ENCODE measurements at places on chromosomes 4 and X.

DNA sequence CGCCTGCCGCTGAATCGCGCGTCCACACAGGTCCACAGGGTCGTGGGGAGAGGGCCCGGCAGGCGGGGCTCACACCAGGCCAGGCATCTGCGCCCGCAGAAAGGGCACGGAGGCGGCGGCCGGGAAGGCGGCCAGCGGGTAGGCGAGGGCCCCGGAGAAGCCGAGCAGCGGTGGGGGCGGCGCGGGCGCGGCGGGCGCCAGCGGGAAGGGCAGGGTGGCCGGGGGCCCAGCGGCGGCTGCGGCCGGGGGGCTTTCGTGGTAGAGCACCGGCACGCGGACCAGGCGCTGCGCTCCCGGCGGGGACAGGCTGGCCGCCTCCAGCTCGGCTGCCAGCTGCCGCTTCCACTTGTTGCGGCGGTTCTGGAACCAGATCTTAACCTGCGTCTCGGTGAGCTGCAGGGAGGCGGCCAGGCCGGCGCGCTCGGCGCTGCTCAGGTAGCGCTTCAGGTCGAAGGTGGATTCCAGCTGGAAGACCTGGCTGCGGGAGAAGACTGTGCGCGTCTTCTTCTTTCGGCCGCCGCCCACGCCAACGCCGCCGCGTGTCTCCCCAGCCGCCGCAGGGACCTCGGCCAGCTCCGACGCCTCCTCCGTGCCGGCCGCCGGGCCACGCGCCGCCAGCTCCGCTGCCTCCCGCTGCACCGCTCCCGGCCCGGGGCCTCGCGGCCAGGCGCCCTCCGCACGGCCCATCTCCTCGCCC lies 3.9 kb downstream of the HMX1 start:
- no peak for DNase-seq

- no peak for DNase-seq
Observed at GRCh38 chr4:1519787-1520661, 113.8 kb upstream of the NKX1-1 start.

DNA sequence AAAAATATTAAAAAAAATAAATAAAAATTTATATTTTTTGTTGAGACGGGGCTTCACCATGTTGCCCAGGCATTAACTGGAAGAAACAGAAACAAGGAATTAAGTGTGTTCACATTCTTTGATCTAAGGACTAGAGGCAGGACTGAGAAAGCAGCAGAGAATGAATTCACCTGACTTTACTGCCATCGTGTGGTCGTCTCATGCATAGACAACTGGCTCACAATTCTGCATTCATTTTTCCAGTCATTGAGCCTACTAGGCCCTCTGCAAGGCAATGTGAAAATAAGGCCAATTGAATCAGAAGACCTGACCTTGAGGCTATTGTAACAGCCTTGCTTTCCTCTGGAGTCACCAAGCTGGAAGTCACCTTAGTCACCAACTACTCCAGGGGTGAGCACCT lies 37.4 kb downstream of the LHFPL1 start:
- DNase-seq: no peak

DNA sequence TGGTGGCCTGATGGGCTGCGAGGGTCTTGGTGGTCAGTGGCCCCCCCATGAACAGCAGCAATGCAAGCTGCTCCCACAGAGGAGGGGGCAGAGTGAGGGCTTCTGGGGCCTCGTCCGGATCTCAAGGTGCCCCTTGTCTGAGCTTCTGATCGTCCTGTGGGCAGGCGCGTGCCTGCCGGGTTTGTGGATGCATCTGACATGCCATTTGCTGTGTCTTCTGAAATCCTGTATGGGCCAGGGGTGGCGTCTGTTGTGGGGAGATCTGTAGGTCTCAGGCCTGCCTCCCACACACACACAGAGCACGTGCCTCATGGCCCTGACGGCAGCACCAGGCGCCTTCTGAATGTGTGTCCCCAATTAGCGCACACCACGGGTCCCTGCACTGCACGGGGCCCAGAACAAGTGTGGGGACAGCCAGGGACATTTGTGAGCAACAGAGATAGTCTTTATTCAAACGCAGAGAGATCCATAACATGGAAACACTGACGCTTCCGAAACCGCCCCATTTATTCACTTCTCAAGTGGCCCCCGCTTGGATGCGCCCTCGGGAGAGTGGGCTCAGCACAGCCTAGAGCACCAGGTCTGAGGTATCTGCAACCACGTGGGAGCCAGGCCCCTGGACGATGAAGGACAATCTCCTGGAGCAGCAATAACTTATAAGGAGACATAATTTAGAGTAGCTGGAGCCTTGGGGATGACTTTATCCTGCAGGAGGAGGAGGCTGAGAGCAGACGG lies 5.7 kb downstream of the SPON2 start:
- DNase-seq: no peak

- no peak for DNase-seq
Observed at GRCh38 chrX:20060961-20061748, 55.6 kb downstream of the MAP7D2 start.

GRCh38 chr4:6549445-6549844 lies 25.5 kb upstream of the MAN2B2 start:
- DNase-seq: no peak

GRCh38 chr4:113407409-113407808 lies 354.1 kb downstream of the CAMK2D start:
- no peak for DNase-seq

DNA sequence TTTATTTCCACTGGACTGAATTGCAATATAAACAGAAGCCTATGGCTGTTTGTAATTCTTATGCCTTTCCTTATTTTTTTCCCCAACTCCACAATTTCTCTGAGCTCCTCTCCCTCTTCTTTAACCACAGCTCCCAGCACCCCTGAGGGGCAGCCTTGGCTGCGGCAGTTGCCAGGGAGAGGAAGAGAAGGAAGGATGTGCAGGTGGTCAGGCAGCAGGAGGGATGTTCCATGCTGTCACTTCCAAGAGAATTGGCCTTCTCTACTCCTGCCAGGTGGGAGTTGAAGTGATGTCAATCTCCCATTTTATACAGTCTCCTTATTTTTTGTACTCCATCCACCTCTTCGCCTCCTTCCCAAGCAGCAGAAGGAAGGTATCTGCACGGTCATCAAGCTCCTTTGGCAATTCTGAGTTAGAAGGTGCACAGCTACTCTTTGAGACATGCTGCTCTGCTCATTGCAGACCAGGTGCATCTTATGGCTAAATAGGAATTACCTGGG lies 343.3 kb upstream of the RPS6KA3 start:
- no peak for DNase-seq

DNA sequence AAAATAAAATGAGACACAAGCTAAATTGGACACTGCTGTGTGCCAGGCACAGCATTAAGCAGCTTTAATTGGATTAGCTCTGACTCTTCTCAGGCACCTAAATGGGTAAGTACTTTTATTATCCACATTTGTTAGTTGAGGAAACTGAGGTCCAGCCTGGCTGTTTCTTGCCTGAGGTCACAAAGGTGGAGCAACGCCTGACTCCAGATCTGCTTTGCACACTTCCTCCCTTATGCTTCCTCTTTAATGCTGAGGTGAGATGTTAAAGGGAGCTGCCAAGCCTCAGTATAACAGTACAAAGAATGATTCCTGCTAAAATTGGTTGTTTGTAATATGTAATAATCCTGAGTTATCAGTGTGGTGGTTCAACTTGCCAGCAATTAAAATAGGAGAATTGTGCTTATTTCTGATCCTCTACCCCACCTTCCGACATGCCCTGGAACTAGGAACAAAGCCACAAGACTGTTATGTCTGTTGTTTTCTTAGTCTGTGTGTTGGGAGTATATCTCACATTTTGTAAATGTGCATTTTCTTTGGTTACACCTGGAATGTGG lies 74.4 kb downstream of the AFF1 start:
- no peak for DNase-seq

DNA sequence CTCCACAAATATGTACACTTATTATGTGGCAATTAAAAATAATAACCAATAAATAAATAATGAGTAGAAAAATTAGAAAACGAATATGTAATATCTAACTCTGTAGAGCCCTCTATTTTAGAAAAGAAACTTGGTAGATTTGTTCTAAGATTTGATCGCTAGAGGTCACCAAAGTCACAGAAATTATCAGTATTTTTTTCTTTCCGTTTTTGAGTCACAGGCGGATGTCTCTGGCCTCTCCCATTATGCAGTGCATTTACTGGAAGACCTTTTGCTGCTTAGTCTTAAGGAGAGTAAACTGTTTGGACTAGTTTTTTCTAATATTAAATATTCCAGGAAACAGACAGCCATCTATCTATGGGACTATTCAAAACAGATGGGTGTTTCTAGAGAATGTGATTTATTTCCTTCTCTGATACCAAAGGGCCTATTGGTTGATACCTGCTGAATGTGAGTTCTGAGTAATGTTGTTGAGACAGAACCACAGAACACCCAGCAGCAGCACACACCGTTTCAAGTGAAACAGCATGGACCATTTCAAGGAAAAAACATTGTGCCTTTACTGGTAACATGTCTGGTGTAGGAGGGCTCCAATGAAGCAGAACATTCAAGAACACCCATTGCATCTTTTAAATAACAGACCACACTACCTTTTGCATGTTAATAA lies 34.0 kb upstream of the GYPA start:
- no peak for DNase-seq

GRCh38 chr4:139986106-139986505 lies 167.9 kb downstream of the MAML3 start:
- no peak for DNase-seq

GRCh38 chrX:39504850-39505259 lies 592.9 kb downstream of the BCOR start:
- DNase-seq: no peak

DNA sequence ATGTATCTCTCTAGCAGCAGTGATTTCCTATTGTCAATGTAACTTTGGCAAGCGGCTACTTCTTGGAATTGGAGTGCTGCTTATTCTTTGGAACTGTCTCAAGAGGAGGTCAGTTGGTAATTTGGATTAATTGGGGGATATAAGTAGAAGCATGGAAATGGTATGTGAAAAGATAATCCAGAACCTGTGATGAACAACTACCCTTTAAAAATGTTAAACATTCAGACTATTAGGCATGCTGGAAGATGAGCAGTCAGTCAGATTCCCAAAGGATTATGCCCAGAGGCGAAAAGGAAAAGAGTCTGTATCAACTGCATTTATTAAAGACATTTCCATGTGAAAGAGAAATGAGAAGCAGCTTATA lies 62.5 kb downstream of the SEC24D start:
- DNase-seq: no peak

- DNase-seq: no peak
Observed at GRCh38 chr4:25753239-25753638, 97.6 kb downstream of the SLC34A2 start.

DNA sequence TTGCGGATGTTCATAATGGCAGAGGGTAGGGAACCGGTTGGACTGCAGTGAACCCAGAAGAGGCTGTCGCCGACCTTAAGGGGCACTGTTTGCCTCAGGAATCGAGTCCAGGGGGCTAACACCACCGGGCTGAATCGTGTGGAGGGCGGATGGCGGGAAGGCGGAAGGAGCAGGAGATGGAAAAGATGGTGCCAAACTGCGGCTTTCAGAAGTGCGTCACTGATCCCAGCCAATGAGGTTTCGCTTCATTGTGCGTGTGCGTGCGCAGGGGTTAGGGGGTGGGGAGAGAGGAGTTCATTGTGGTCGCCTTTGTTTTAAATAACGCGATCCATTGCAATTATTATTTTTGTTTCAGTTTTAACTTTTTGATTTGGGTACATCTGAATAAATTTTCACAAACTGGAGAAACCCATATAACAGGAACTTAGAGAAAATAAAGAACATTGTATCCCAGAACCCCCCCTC lies at the start of gene NAA11:
NAA11 (minus strand) TSS at position 198 of the 465 bp plus-strand sequence; CDS start at position 14, 184 bp downstream.
- DNase-seq: no peak

GRCh38 chr4:128930051-128930450 lies 120.6 kb downstream of the JADE1 start:
- no peak for DNase-seq

DNA sequence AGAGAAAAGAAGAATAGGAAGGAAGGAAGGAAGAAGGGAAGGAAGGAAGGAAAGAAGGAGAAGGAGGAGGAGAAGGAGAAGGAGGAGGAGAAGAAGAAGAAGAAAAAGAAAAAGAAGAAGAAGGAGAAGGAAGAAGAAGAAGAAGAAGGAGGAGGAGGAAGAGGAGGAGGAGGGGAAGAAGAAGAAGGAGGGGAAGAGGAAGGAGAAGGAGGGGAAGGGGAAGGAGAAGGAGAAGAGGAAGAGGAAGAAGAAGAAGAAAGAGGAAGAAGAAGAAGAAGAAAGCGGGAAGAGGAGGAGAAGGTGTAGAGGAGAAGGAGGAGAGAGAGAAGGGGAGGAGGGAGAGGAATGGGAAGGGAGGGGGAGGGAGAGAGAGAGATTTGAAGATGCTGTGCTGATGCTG lies 22.6 kb downstream of the CCKAR start:
- no peak for DNase-seq

DNA sequence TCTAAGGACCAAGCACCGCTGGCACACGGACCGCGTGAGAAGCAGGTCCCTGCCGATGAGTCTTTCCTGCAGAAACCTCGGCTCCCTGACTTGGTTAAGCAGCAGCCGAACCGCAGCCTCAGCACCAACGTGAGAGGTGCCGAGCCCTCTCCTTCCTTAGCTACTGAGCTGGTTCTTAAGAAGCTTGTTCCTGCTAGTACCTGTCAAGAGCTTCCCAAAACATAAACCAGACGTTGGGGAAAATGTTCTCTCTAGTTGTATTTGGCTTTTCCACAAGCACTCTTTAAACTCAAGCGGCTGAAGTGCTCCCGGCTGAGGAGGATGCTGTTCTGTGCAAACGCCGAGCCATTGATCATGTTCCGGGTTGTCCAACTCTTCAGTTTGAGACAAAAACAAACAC lies 29.3 kb upstream of the TLR3 start:
- DNase-seq: no peak

GRCh38 chr4:183747380-183747779 lies 88.3 kb downstream of the TRAPPC11 start:
- DNase-seq: no peak

DNA sequence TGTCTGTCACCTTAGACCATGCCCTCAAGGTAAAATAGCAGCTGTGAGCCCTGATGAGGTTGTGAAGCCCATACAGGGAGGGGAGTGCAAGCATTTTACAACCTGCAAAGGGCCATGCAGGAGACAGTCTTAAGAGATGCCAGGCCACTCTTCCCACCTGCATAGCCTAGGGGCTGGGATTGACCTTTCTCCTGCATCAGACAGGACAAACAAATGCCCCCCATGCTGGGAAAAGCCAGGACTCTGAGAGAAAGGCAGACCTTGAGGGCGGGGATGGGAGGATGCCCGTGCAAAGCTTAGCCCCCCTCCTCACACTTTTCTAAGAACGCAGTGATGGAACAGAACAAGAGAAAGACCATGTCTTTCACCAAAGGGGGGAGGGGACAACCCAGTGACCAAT lies 137.9 kb upstream of the MAMLD1 start:
- DNase-seq: no peak

- DNase-seq: no peak
Observed at GRCh38 chr4:92104506-92104905, 199.3 kb upstream of the GRID2 start.

GRCh38 chr4:98377559-98377958 lies 116.4 kb downstream of the RAP1GDS1 start:
- DNase-seq: no peak

GRCh38 chr4:35250331-35250730 lies 994.0 kb downstream of the ARAP2 start:
- no peak for DNase-seq

DNA sequence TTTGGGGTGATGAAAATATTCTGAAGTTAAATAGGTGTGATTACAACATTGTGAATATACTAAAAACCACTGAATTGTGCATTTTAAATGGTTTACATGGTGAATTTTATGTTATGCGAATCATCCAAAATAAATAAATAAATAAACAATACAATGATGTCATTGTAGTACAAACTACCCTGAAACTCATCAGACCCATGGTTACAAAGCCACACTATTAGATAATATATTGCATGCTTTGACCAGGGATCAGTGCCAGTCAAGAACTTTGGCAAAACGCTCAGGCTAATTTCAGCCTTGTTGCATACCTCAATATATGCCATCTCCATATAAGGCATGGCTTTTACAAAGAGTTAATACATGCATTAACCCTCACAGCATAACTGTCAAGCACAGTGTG lies 45.5 kb upstream of the XIAP start:
- no peak for DNase-seq
